ENCODE measurements at places on chromosomes 5 and 9.

DNA sequence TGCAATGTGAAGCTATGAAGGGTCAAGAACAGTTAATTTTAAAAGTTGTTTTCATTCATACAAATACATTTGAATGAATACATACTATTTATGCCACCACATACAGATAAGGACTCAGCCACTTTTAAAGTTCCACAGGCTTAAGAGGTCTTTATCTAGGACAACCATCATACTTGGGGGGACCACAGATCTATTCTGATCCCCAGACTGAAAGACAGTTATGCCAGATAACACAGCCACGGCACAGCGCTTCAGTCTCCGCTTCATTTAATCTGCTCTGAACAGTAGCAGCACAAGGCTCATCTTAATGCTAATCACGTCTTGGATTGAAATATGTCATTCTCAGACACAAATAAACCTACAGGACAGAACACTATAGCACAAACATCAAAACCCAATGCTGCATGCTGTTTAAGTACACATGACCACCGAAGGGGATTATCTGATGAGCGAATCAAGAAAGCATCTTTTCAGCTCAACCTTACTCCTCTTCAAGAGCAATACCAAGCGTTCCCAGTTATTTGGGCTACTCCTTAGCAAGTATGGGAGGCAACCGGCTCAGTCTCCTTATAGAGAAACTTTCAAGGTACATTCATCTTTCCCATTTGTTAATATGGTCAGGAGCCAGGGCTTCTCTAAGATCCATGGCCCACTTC lies 33.3 kb downstream of the PUM3 start:
- no peak for DNase-seq

- no peak for DNase-seq
Measured at GRCh38 chr5:150146862-150147601, 8.6 kb downstream of the PDGFRB start.

DNA sequence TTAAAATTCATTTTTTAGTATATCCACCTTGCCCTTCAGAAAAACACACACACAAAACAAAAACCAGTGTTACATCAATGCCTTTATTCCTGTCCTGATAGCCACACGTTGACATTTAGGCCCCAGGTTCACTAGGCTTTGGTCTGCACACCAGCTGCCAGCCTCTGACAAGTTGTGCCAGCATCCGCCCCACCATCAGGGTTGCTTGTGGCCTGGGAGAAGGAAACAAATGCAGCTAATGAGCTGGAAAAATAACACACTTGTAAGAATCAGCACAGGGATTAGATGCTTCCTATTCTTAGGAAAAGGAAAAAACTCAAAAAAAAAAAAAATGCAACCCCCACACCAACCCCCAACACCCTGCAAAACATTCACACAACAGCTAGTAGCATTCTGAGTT lies 404.0 kb upstream of the GRIA1 start:
- DNase-seq: no peak

DNA sequence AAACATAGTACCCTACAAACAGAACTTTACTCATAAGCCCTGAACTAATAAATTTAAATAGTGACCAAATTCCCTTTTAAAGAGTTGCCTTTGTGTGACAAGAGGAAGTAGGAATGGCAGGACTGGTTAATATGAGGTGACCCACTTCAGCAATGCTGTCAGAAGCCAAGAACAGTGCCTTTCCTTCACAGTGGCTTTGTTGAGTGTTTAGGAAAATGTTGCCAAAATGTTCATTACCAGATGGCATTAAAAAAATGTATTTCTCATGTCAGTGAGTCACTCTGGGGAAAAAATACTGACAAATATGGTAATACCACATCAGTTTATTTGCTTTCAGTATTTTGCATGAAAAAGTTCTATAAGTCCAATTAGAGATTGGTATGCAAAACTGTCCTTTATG lies 103.3 kb downstream of the DIRAS2 start:
- no peak for DNase-seq

GRCh38 chr9:89462199-89462598 lies 35.7 kb downstream of the SEMA4D start:
- no peak for DNase-seq

- no peak for DNase-seq
Measured at GRCh38 chr5:167413506-167413905, 877.9 kb upstream of the WWC1 start.

- no peak for DNase-seq
Measured at GRCh38 chr9:128249908-128250838, 25.6 kb downstream of the GOLGA2 start.

GRCh38 chr5:95895771-95896170 lies 65.9 kb downstream of the ELL2 start:
- no peak for DNase-seq

- DNase-seq: no peak
Measured at GRCh38 chr5:154995679-154996078, 17.9 kb upstream of the KIF4B start.

DNA sequence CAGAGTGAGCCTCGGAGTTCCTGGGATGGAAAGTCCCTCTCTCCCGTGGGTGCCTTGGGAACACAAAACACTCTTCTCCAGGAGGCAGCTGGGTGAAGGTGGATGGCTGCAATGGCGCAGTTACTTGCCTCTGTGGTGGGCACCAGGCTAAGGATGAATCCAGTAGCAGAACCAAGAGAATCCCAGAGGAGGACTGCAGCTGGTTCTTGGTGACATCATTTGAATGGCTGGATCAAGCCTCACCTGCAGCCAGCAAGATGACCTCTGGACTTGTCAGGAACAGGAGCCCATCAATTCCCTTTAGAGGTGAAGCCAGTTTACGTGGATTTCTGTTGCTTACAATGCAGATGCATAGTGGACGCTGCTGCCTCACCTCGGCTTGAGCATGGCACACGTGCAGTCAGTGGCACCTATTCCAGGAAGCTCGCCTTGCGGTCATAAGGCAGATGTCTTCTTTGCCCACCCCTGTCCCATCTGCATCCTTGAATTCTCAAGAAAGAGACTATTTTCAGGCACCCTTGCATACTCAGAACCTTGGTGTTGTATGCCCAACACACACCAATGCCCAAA lies 34.1 kb upstream of the ADAMTS2 start:
- DNase-seq: no peak

DNA sequence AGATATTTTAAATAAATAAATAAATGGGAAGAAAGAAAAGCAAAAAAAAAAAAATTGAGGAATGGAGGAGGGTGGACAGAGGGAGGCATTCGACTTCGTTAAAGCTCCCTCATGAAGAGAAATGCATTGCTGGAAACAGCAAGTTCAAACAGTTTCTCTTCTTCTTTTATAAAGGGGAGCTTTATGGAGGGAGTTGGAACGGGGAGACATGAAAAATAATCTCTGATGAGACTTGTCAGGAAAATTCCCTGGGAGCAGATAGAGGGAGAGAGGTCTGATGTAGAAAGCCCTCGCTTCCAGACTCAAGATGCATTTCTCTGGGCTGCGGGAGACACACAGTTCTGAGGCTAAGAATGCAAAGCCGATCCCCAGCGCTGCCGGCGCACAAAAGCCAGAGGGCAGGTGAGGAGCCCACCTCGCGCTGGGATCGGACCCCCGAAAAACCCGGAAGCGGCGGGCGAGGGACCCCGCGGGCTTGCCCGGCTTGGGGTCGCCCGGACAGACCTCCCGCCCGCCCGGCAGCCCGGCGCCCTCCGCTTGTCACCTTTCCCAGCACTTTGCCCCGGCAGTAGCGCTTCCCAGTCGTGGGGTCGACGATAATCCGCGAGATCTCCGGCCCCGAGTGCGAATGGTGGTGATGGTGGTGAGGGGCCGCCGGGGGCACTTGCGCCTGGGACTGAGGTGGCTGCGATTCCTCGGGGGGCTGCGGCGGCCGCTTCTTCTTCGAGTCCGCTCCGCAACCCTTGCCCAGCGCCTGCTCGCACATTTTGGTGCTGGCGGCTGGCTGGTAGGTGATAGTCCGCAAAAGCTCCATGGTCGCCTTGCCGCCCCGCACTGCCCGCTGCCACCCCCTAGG lies 512 bp downstream of the PLK2 start:
- peak; percentile 29 for DNase-seq
